ENCODE measurements at places on chromosomes 3 and 15.

DNA sequence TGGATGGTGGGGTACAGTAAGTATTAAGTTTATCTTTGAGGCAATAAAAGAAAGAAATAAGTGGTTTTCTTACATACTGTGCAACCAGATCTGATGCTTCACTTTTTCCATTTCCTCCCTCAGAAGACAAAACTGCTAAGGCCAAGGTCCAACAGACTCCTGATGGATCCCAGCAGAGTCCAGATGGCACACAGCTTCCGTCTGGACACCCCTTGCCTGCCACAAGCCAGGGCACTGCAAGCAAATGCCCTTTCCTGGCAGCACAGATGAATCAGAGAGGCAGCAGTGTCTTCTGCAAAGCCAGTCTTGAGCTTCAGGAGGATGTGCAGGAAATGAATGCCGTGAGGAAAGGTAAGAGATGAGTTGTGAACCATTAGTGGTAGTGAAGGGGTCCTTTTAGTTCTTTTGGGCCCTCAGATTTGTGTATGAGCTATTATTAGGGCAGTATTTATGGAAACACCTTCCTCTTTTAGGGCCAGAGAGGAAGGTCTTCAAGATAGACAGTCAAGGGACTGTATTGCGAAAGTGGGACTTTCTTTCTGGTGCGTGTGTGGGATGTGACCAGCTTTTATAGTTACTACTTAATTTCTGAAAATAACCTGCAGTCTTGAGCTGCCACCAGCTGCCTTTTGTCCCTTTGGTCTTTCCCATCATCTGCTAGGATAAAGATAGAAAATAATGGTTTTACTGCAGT is 4.6 kb downstream of the ALAS1 start:
- DNase-seq: no peak

DNA sequence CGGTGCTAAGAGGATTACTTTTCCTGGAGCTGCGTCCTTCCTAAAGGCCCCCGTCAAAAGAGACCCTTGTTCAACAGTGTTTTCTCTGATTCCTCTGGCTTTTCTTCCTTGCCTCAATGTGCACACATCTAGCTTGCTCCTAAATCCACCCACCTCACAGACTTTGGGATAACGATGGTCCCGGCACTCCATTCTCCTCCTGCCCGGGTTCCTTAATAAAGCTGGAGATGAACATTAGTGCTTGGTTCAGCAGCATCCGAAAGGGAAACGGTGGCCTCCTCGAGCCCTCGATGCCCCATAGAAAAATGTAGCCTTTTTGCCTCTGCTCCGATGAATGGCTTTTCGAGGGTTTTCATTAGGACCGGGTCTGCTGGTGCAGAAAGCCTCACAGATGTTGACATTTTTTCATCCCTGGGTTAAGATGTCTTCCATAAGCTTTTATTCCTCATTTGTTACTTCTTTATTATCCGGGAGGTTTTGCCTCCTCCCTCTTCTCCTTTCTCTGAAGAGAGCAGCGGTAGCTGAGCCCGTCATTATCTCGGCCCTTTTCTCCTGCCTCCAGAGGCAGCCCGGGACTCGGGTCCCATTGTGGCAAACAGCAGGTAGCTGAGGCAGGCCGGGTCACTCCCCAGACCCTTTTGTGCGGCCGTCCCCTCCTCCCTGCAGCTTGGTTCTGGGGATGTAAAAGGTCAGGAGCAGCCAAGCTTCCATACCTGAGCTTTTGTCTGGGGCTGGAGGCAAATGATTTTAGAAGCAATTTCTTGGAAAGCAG is 64.6 kb downstream of the CPN2 start:
- DNase-seq: no peak

DNA sequence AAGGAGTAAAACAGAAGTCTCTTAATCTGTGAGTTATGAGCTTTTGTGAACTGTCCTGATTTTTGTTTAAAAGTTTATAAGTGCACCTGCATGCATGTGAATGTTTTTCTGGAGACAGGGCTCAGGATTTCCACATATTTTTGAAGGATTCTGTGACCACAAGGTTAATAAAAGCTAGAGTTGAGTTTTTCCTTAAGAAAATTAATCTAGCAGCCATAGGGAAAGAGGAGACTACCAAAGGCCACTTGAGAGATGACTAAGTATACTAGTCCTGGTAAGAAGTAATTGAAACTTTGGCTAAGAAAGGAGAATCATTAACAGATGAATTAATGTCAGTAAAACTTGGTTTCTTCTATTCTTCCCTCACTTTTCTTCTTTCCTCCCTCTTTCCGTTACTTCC is 176.8 kb upstream of the EPHA3 start:
- no peak for DNase-seq

- DNase-seq: no peak
Measured at GRCh38 chr3:59126446-59126845, 76.6 kb upstream of the CFAP20DC start.

- no peak for DNase-seq
Measured at GRCh38 chr3:145519398-145520047, 641.5 kb downstream of the PLOD2 start.

GRCh38 chr15:53808058-53808706 is 48.7 kb upstream of the WDR72 start:
- DNase-seq: peak; percentile 66

DNA sequence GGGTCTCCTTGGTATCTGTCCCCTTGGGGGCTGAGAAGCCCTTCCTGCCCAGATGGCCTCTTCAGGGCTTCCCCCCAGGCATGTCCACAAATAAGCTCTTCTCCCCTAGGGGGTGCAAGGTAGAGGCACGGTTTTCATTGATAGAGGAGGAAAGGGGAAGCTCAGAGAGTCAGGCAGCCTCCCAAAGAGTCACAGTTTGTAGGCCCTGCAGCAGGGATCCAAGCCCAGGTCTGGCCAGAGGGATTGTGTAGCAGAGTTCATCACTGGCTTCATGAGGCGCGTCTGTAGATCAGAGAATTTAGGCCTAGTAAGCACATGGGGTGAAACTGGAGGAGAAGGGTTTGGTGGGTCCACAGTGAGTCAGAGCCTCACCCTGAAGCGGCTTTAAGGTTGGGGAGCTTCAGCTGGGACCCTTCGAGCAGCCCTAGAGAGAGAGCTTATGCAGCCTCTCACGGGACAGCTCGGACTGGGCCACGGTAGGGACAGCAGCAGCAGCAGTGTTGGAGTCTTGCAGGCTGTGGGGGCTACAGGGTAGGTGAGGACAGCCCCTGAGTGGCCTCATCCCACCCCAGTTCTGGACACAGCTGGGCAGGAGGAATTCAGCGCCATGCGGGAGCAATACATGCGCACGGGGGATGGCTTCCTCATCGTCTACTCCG is 37.5 kb upstream of the ESYT3 start:
- DNase-seq: no peak

DNA sequence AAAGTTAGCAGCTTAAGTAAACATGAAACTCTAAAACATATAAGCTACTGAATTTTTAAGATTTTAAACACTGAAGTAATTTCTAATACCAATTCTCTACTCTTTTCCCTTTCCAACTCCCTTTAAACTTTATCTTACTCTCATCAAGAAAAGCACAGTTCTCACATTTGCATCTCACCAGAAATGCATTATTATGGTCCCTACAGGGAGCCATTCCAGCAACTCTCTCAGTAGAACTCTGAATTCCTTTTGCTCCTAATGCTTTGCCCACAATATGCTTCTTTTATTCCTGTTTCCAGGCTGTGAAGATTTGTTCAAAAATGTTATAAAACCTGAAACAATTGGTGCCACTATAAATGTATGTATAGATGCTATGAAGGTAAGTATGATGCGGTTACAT is 83.4 kb downstream of the TFDP2 start:
- no peak for DNase-seq

DNA sequence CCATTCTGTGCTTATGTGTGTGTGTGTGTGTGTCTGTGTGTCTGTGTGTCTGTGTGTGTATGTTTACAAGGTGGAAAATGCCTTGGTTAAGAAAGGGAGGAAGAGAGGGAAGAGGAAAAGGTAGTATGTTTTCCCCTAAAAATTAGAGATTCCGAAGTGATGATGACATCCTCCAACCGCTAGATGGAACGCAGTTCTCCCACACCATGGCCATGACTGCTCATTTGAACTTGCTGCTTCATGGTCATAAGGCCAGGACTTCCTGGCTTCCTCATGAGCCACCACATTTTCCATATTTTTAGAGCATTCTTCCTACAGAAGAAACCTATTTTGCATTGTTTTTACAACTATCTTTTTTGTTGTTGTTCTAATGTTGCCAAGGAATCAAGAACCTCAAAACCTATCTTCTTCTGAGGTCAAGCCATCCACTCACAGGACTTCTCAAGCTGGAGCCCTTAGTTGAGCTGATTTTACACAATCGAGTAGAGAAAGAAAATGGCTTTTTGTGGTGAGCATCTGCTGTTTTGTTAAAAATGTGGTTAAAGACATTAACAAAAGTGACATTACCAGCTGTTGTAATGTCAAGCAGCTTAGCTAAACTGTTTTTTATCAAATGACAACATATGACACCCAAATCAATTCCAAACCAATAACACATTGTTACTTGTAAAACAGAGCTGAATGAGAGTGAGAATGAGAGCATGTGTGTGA is 1091.0 kb downstream of the FHIT start:
- peak; percentile 83 for DNase-seq

- DNase-seq: no peak
Measured at GRCh38 chr3:62546266-62546665, 172.9 kb upstream of the FEZF2 start.

- DNase-seq: peak; percentile 53
Measured at GRCh38 chr3:37779289-37780152, 82.2 kb upstream of the CTDSPL start.

DNA sequence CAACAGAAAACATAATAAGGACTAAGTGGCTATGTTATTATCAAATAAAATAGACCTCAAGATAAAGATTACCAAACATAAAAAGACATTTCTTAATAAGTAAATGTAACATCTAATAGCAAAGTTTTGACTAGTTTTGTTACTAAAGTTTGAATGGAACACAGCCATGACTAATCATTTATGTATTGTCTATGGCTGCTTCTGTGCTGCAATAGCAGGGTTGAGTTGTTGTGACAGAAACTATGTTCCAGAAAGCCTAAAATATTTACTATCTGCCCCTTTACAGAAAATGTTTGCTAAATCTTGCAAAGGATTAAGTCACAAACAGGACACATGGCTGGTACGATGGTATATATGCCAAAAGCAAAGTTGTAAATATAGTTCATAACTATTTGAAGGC is 37.9 kb upstream of the MYH15 start:
- DNase-seq: no peak

DNA sequence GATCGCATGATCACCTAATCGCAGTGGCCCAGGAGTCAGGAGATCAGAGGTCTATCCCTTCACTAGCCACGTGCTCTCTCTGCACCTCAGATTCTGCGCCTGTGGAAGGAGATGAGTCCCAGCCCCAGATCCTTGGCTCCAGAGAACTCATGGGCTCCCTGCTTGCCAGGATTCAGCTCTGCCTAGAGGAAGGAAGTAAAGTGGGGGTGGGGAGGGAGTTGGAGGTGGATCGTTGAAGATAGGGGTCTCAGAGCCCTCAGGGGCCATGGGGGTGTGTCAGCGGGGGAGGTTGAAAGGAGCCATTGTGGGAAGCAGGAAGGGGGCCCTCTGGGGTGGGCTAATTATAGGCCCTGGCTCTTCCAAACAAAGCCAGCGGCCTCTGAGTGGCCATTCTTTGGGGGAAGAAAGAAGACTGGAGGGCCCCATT is 11.3 kb upstream of the STRA6 start:
- DNase-seq: peak; percentile 73

DNA sequence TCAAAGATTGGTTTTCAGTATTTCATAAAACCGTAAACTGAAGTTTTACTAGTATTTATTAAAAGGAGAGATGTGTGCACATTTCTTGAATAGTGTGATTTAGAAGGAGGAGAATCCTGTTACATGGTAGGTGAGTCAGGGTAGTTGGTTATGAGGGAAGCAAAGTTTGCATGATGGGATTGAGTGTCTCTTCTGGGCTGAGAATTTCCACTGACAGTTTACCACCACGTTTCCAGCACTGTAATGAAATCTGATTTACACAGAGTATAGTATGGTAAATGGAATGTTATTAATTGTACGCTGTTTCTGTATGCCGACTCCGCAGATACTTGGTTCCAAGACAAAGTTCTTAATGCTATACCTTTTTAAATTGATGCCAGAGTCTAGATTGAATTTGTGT is 1.6 kb downstream of the NECTIN3 start:
- DNase-seq: no peak

DNA sequence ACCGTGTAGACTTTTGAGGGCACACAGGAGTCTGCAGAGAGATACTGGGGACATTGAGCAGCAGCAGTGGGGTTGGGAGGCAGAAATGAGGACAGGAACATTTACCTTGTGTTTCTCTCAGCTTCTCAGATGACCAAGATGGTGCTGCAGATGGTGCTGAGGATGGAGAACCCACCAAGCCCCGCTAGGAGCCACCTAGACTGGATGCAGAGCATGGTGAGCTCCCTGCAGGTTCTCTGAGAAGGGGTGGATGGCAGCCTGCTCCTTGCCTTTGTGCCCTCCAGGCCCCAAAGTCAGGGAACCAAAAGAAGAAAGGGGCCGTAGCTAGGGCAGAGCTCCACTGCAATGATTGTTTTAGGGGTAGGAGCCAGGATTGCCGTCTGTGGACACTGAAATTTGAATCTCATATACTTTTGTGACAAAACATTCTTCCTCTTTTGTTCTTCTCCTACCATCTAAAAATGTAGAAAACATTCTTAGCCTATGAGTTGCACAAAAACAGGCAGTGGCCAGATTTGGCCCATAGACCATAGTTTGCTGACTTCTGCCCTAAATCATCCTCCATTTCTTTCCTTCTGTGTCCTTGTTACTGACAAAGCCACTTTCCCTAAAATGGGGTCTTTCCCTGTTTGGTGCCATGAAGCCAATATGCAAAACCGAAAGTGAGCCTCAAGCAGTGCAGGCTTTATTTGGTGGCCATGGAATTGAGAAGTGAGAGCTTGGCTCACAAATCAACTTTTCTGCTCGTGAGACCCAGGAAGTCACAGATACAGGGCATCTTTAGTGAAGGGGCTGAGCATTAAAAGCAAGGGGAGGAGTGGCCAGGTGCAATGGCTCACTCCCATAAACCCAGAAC is 11.9 kb upstream of the MUC20 start:
- DNase-seq: no peak

- DNase-seq: peak; percentile 19
Measured at GRCh38 chr3:194133661-194134230, 2.2 kb upstream of the HES1 start.

DNA sequence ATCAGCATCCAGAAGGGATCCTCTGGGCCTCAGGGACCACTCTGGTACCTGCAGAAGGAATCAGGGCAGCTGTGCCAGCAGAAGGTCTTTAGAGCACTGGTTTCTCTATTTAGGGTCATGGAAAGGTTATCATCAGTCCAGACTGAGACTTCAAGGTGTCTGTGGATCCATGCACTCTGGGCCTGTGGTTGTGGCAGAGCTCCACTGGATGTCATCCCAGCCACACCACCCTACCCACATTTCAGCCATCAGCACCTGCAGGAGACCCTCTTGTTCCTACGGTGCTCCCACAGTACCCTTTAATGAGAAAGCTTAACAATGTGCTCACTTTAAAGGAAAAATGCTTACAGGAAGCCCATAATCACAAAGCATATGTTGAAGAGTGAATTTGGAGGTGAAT is 603.4 kb upstream of the CCDC54 start:
- DNase-seq: no peak
